GM23248 (cell line): ENCODE measurements at places on chromosomes 12 and 14. TPM values are rescaled to one million over a fixed set of nuclear protein-coding genes. Genes with fewer than 3 reads are reported as not detected.

The VRTN gene
- not detected in 2 replicates for total RNA-seq

The DACT1 gene
- total RNA-seq, result 21.2 and 26.9 TPM in 2 replicates

The DTX1 gene
- not detected in 2 replicates for total RNA-seq

The BATF gene
- total RNA-seq, result not detected in 2 replicates

The HOXC4 gene
- total RNA-seq, result 2.2 and 3.4 TPM in 2 replicates

GRCh38 chr12:53059434-53060063 lies 9.7 kb downstream of the TNS2 start:
- no peak for DNase-seq

DNA sequence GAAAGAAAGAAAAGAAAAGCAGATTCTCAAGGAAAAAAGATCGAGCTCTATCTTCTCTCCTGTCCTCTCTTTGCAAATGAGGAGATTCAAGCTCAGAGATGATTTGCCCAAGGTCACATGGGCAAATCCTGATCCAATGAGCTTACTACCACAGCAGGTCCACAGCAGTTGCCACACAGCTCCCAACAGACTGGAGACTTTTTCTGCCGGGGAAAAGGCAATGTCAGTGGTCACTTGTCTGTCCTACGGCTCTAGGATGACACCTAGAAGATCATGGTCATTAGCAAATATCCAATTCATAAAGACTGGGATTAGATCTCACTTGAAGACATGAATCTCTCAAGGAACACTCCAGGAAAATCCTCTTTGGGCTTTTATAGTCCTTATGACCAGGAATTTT lies 58.8 kb downstream of the TTC7B start:
- DNase-seq, result peak; percentile 13

- no peak for DNase-seq
Measured at GRCh38 chr12:17017402-17017801, 411.4 kb upstream of the LMO3 start.

GRCh38 chr14:51562816-51563215 lies 88.9 kb upstream of the FRMD6 start:
- DNase-seq, result peak; percentile 63

DNA sequence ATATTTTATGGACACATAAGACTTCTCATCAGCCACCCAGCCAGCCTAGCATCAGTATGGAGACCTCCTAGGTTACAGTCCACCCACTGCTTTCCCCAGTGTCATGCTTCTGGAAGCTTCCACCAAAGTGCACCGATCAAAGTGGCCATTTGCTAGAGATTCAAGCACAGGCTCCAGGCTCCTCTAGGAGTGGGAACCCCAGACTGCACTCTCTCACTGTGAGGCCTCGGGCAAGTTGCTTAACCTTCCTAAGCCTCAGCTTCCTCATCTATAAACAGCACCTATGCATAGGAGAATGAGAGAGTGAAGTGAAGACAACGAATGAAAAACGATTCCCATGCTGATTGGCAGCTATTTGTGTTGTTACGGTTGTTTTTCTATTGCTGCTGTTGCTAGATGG lies 94.4 kb downstream of the DICER1 start:
- DNase-seq, result no peak

DNA sequence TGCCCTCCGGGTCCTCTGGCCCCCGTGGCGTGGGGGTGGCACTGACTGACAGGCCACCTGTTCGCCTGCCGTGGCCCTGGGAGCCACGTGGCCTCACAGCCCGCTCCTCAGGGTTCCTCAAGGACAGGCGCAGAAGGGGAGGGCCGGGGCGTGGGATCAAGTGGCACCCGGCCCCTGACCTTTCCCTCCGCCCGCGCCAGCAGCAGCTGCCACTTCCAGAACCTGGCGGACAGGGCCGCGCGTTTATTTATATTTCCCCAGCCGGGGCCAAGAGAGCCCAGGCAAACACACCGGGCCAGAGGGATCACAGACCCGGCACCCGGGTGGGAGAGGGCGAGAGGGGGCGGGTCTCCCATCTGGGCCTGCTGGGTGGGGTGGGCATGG lies 92.6 kb downstream of the RFLNA start:
- peak; percentile 46 for DNase-seq

- no peak for DNase-seq
Measured at GRCh38 chr12:23719493-23719892, 230.0 kb downstream of the SOX5 start.

DNA sequence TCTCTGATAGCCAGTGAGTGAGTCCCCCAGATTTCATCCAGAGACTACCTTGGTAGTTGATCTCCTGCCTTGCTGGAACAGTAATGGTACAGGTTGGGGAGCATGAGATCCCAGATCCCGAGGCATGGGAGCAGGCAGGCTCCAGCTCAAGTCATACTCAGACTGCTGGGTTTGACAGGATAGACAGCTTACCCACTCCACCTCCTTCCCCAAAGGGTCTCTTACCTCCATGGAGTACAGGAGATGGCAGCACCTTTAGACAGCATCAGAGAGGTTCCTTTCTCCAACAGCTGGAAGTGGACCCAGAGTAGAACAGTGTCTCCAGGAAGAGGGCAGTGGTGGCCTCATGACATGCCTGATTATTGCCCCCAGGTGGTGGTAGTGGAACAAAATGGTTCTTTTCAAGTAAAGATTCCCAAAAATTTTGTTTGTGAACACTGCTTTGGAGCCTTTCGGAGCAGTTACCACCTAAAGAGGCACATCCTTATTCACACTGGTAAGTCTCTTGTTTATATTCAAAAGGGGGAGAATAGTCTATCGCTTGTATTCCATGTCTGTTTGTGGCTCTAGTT lies 4.9 kb upstream of the CSAD start:
- DNase-seq, result peak; percentile 27

GRCh38 chr12:46770501-46771183 lies 55.2 kb downstream of the SLC38A4 start:
- DNase-seq, result peak; percentile 55

- DNase-seq, result no peak
Measured at GRCh38 chr12:6378709-6379472, 3.5 kb upstream of the SCNN1A start.

DNA sequence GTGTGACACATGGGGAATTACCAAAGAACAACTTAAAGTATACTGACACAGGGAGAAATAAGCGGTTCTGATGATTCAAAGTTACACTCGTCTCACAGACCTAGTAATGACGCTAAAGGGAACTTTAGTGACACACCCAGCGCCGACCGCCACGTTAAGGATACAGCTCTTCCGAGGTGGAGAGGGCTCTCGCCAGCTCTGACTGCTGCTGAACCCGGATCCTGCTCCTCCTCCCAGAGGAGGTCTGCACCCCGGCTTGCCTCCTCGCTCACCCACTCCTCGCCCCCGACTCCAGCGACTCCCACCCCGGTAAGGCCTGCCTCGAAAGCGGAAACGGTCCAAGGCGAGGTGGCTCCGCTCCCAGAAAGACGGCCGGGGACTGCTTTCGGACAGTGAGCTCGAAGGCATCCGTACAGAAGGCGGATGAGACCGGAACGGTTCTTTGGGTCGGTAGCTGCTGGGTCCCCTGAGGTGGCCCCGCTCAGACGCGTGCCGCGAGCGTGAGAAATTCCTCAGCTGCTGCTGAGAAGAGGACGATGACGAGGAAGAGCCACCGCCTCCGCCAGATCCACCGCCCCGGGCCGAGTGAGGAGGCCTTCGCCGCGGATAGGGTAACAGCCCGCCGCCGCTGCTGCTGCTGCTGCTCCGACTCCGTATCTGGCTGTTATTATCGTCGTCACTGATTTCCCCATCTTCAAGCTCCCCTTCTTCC lies 643 bp downstream of the ZFC3H1 start:
- peak; percentile 94 for DNase-seq

DNA sequence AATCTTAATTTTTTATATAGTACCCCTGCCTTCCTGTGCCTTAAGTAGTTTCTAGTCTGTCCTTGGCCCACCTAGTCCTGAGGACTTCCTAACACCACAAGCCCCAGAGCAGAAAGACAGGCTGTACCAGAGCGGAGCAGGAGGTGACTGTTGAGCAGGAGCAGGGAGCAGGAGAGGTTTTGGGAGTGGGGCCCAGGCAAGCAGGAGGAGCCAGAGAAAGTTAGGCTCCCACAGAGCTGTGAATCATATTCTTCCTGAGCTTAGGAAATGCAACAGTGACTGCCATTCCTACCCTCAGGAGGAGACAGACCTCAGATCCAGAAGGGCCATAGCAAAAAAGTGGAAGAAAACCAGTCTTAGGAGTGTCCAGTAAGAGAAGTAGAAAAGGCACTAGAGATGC lies 28.3 kb upstream of the COL2A1 start:
- peak; percentile 8 for DNase-seq
